ENCODE measurements at places on chromosomes 6 and 20. TPM values are rescaled to one million over a fixed set of nuclear protein-coding genes. Genes with fewer than 3 reads are reported as not detected.

GRCh38 chr6:129575378-129576118 lies 134.4 kb downstream of the ARHGAP18 start:
- H3K27ac ChIP-seq = no peak overlapping the region
- H3K27me3 ChIP-seq = no peaks in the 10 kb centered on the region
- H3K4me3 ChIP-seq = no peak overlapping the region
- no peak for DNase-seq
- H3K36me3 ChIP-seq = no peaks in the 10 kb centered on the region

Gene TCP11
- total RNA-seq = not detected

GRCh38 chr6:130282234-130282995 lies 59.7 kb upstream of the SAMD3 start:
- H3K4me3 ChIP-seq = no peak overlapping the region
- no peak for DNase-seq
- H3K27me3 ChIP-seq = no peaks in the 10 kb centered on the region

Gene GINS1
- not detected for total RNA-seq

Gene C6orf118
- not detected for total RNA-seq

Gene PGC
- not detected for total RNA-seq

- no peak overlapping the region for H3K27ac ChIP-seq
- H3K4me1 ChIP-seq = no peaks in the 10 kb centered on the region
- no peaks in the 10 kb centered on the region for H3K36me3 ChIP-seq
- no peak overlapping the region for H3K4me3 ChIP-seq
- H3K27me3 ChIP-seq = no peaks in the 10 kb centered on the region
- no peak for DNase-seq
These were observed 202.0 kb downstream of the WDR27 start for GRCh38 chr6:169499848-169500247.

DNA sequence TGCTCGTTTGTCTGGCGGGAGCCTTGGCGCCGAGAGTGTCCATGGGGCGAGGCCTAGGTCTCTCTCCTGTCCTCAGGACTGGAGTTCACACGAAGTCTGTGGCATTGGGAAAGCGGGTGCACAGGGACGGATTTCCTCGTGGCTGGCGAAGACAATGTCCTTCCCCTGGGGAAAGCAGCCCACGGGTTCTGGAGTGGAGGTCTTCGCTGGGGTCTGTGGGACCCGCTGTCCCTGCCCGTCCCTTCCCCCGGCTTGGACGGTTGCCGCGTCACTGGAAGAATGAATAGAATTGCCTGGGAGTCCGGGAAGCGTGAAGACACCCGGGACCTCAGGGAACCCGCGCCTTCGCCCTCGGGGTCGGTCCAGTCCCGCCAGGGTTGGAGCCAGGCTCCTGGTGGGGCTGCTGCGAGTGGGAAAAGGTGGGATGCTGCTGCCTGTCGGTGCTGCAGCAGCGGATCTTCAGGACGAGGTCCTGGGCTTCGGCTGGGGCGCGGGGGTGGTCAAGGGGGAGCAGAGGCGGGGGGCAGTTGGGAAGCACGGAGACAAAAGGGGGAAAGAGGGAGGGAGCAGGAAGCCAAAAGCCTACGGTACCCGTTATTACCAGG lies 441.8 kb upstream of the DEFB115 start:
- no peaks in the 10 kb centered on the region for H3K27me3 ChIP-seq
- H3K4me1 ChIP-seq = no peaks in the 10 kb centered on the region
- H3K27ac ChIP-seq = no peak overlapping the region
- H3K4me3 ChIP-seq = no peak overlapping the region
